ENCODE measurements at places on chromosomes 7 and 10.

- DNase-seq: no peak
Observed at GRCh38 chr7:1902231-1902855, 232.3 kb downstream of the ELFN1 start.

DNA sequence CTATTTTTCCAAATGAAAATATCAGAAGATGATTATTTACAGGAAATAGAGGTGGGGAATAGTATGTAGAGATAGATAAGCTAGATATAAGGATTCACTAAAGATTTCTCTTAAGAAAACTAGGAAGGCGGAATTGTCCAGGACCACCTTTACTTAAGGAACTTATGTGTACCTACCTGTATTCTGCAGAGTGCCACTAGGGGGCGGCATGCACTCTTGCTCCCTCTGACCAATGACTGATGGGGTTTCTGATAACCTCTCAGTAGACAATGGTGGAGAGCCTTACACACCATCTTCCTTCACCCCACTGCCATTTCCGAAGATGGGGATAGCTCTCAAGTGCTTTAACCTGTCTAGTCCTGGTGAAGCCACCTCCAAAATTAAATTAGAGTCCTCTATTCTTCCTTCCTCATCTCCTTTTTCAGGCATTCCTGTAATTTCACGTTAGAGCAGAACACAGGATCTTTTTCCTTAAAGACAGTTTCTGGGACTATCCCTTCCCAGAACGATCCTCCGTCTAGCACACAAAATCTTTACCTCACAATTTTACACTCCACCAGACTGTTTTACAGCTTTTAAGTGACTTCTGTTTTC is 453.1 kb downstream of the SORCS1 start:
- peak; percentile 1 for DNase-seq

- no peak for DNase-seq
Observed at GRCh38 chr7:107166736-107167426, 1.9 kb upstream of the HBP1 start.

DNA sequence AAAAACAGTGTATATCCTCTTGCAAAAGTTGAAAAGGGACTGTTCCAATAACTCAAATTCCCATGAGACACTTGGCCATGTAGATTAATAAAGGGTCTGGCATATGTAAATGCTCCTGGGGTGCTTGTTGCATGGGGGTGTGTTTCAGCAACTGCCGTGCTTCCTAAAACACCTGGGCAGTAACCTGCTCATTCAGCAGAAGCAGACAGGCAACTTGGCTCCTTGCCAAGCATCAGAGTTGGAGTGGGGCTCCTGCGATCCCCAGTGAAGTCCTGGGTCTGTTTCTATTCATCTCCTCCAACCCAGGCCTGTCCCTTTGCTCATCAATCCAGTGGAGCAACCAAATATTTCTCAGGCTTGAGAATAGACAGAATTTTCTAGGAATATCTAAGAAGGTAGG is 42.2 kb upstream of the ADAM12 start:
- DNase-seq: no peak

GRCh38 chr10:104254493-104255310 is at the start of gene GSTO1:
GSTO1 (plus strand) TSS chr10:104254892; CDS start chr10:104254929, 37 bp downstream.
- no peak for DNase-seq

GRCh38 chr7:82172017-82172416 is 271.6 kb downstream of the CACNA2D1 start:
- no peak for DNase-seq

- no peak for DNase-seq
Observed at GRCh38 chr7:28298870-28299518, 113.3 kb upstream of the CREB5 start.

GRCh38 chr10:103466734-103467133 is 8.0 kb upstream of the CALHM1 start:
- DNase-seq: no peak

GRCh38 chr7:125057963-125058362 is 128.3 kb upstream of the POT1 start:
- DNase-seq: no peak

GRCh38 chr7:131501930-131502685 is 54.3 kb downstream of the PODXL start:
- DNase-seq: no peak

- DNase-seq: no peak
Observed at GRCh38 chr10:71812913-71813590, 38.0 kb downstream of the PSAP start.

DNA sequence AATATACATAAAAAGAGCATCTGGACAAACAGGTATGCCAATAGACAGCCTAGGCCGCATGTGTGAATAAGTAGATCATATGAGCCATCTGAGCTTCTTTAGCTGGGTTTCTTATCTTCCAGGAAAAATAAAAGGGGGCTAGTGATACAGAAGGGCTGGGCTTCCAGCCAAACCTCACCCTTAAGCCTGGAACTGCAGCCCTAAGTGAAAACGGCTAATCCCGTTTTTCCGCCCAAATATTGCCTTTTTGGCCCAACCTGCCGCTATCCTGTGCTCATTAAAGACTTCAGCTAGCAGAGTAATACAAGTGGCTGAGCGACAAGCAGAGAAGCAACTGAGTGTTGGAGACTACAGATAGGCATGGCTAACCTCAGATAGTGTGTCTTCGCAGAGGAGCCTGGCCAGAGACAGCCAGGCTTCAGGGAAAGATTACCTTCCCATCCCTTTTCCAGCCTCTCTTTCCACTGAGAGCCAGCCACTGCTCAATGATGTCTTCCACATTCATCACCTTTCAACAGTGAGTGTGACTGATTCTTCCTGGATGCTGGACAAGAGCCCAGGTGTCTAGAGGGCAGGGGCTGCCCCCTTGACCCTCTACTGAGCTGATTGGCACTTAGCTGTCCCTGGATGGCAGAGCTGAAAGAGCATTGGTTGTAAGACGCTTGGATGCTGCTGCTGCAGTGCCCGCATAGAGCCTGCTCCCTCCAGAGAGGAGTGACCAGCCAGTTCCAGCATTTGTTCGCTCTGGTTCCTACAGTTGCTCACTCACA is 108.9 kb downstream of the ITGB8 start:
- DNase-seq: no peak

DNA sequence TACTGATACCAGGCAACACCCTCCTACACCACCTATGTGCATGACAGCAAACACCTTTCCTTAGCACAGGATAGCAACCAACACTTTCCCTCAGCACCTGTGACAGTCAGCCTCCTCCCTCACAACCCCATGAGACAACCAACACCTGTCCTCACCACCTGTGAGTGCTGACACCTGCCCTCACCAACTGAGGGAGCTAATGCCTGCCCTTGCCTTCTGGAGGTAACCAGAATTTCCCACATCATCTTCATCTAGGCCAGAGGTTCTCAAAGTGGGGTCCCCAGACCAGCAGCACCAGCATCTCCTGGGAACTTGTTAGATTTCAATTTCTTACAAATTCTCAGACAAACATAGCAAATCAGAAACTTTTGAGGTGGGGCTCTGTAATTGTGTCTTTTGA is 112.5 kb downstream of the GRID1 start:
- DNase-seq: no peak

DNA sequence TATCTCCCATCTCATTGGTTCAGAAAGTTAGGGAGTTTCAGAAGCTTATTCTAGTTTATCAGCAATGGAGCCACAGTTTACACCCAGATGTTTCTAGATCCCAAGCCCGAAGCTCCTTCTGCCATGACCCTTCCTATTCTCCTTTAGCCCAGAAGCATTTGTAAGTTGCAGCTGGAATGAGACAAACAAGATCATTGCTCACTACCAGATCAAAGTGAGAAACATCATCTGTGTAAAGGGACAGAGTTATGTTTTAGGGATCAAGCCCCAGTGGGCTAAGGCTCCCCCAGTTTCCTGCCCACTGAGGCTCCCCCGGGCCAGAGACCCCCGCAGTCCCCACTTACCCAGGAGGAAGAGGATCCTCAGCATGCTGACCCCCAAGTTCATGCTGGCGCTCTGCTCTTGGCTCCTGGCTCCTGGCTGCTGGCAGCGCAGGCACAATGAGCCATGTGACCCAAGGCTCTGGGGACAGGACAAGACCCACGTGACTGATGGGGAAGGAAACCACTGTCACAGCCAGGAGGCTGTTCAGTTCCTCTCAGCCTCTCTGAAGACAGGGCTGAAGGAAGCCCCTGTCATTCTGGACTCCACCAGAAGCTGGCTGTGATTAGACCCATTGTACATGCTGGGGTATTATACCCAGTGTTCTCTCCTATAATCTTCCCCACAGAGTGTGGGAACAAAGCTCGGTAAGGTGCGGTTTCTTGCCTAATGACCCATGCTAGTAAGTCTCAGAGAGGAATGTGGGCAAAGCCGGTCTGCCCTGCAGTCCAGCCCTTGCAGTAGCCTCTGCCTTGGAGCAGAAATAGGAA is at the start of gene TMEM273:
TMEM273 (minus strand) TSS at position 442 of the 812 bp plus-strand sequence; CDS start at position 387, 55 bp downstream.
- no peak for DNase-seq

DNA sequence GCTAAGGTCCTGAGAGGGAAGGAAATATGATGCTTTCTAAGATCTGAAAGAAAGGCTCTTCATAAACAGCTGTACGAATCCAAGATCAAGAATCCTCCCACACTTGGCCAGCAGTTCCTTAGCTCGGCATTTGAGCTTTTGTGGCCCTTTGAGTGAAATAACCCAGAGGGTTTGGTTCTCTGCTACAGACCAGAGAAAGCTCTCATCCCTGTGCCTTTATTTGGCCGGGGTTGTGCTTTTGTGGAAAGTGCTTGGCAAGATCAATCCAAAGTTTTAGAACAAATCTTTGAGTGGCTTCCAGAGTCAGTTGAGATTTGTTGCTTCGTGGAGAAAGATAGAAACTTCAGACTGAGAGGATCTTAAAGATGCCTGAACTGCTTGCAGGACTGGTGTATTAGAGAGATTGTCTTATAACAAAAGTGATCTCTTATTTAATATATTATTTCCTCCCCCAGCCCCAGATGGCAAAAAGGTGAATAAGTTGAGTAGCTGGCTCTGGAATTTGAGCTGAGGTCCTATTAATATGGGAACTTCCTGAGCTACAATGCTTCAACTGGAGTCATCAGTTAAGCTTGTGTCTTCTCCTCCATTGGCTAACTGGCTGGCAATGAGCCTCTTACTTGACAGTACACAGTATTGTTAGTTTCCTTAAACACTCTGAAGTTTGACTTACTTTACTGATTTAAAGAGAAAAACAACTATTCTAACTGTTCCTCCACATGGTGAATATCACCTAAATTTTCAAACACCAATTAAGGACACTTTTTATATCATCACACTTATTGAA is 687.3 kb downstream of the MAGI2 start:
- no peak for DNase-seq

- DNase-seq: no peak
Observed at GRCh38 chr10:118551535-118552100, 43.8 kb downstream of the PRLHR start.

GRCh38 chr10:78865931-78866717 is 202.6 kb upstream of the ZMIZ1 start:
- no peak for DNase-seq

DNA sequence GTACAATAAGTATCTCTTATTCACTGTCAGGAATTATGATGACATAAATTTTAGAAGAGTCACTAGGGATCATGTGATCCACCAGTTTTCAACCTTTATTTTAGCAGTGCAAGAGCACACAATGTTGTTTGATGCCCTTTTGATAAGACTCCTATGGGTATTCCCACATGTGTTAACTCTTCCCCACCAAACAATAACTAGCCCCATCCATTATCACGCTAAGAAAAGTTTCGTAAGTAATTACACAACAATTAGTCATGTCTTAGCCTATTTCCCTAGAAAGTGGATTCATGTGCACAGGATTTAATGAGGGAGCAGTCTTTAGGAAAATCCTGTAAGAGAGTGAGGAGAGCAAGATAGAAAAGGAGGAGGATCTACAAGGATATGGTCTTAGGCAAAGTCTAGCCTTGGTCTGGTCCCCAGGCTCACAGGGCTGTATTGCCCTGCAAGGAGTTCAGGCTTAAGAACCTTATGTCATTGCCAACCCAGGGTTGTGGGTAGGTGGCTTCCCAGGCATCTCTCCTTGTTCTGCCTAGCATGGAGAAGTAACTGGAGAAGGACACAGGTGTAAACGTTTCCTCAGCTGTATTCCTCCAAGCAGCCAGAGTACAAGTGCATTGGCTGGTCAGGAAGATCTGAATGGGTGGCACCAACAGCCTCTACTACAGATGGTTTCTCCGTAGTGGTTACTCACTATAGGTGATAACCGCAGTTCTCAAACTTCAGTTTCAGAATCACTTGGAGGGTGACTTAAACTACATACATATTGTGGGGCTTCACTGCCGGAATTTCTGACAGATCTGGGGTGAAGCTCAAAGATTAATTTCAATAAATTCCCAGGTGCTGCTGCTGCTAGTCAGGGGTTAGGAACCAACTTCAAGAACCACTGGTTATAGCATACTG is 574.5 kb downstream of the SUGCT start:
- no peak for DNase-seq

DNA sequence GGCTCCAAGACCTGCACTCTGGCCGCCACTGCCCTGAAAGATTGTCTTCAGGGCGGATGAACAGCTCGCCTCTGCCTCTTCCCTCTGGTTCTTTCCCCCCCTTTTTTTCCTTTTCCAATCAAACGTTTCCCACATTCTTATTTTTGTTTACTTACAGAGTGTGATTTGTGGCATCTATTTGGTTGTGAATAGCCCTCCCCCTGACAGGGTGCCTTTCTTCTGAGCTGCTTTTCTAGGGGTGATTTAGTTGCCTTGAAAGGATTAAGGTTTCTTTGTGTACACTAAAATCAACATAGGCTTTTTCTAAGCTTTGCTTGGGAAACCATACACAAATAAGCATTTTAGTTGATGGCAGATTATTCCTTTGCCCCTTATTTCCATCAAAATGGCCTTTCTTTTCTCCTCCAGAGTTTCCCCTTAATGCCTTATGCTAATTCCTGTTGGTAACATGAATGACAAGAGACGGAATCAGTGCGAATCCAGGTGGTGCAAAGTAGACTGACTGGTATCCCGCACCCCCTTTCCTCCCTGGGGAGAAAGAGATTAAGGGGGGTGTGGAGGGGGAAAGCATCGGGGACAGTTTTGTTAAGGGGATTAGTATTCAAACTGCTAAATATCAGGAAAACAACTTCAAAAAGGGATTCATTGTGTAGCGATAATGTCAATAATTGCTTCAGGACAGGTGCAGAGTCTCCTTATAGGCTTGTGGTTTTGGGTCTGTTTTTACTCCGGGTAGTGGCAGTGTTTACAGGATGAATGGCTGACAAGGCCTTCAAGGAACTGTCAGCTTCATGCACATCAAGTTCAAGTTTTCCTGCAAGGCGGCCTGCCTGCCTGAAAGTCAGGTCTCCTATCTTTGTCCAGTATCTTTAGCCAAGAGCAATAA is 431.6 kb upstream of the GALNT17 start:
- DNase-seq: no peak

DNA sequence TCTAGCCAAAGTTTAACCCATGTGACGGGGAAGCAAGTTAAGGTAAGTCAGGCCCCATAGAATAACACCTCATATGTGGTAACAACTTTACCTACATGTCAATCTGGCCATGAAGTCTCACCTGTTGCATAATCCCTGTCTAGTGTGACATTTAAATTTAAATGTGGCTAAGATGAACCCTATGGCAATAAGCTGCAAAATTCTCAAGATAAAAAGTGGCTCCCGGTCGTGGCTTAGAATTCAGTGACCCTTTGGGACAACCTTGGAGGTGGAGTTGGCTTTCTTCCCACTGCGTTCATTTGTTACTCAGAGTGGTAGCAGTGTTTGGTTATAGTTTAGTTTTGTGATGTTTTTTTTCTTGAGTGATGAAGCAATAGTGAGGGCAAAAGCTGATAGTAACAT is 90.6 kb downstream of the ARID5B start:
- DNase-seq: no peak
